Placental epithelial cell (primary cell): ENCODE measurements at places on chromosomes 4 and X. TPM values are rescaled to one million over a fixed set of nuclear protein-coding genes. Genes with fewer than 3 reads are reported as not detected.

The COX7B2 gene
- not detected in 2 replicates for total RNA-seq

The C4orf54 gene
- total RNA-seq: under 0.01 TPM in 1 of 2 replicates, not detected in the other

The DRD5 gene
- total RNA-seq: not detected in 2 replicates

The IL21 gene
- 0.39 TPM in 1 of 2 replicates, not detected in the other for total RNA-seq

The PABPC5 gene
- 1.2 and 2.4 TPM in 2 replicates for total RNA-seq

The SPACA5 gene
- not detected in 2 replicates for total RNA-seq

The NXF2B gene
- total RNA-seq: not detected in 2 replicates

The KDR gene
- total RNA-seq: 0.33 and 16.1 TPM in 2 replicates

The ENPP6 gene
- total RNA-seq: not detected in 2 replicates

The RIPPLY1 gene
- total RNA-seq: not detected in 2 replicates

The EVC2 gene
- 9.8 and 13.0 TPM in 2 replicates for total RNA-seq

The ARHGAP6 gene
- total RNA-seq: 0.11 and 4.7 TPM in 2 replicates

The P2RY10 gene
- not detected in 2 replicates for total RNA-seq

The HPGDS gene
- total RNA-seq: not detected in 2 replicates

The SASH3 gene
- total RNA-seq: not detected in 2 replicates

The FOXP3 gene
- 0.54 TPM in 1 of 2 replicates, not detected in the other for total RNA-seq

The CENPVL1 gene
- total RNA-seq: not detected in 2 replicates

The SMR3B gene
- not detected in 2 replicates for total RNA-seq

The ART3 gene
- total RNA-seq: not detected in 2 replicates

The CD99L2 gene
- 12.6 and 23.7 TPM in 2 replicates for total RNA-seq
